ENCODE measurements at places on chromosomes 6 and 20.

- no peak for DNase-seq
These were observed 653 bp downstream of the NAA20 start for GRCh38 chr20:20017844-20018185.

DNA sequence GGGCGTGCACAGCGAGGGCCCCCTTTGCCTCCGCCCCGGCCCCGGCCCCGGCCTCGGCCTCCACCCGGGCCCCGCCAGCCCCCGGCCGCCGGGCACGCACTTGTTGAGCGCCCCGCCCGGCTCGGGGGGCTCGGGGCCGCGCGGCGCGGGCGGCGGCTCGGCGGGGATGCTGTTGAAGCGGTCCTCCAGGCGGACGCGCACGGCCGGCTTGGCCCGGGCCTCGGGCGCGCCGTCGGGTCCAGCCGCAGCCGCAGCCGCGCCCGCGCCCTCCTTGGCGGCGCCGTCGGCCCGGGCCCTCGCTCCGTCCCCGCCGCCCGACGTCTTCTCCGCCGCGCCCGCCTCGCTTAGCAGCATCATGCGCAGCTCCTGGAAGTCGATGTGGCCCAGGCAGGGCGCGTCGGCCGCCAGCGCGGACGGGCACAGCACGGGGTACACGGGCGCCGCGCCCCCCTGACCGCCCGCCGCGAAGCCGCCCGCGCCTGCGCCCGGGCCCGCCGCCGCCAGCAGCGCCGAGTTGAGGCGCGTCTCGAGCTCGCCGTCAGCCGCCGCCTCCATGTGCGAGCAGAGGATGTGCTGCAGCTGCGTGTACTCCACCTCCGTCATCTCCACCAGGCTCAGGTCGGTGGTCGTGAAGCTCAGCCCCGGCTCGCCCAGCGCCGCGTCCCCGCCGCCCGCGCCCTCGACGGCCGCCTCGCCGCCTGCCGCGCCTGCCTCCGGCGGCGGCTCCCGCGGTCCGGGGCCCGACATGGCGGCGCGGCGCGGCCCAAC is 514 bp downstream of the TCFL5 start:
- no peak for DNase-seq

DNA sequence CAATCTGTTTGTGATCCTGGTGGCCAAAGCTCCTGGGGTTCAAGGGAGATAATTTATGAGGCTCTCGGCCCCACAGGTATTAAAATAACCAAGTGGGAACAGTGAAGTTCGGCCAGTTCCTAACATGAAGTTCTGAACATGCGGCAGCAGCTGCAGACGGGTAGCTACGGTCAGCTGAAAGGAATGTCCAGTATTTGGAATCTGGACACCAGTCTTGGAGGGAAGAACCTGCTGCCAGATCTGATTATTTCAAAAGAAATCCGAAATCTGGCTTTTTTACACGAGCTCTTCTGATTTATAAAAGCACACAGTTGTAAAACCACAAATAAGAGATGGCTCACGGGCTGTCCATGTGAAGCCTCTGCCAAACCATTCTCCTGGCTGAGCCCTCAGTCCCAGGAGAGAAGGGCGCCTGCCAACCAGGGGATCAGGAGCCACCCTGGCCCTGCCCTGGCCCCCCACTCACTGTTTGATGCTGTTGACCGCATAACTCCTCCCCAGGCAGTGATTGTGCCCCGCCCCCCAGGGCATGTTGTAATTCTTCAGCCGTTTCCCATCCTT is 28.2 kb upstream of the KCNB1 start:
- no peak for DNase-seq

- no peak for DNase-seq
These were observed 25.2 kb upstream of the DOK5 start for GRCh38 chr20:54450207-54450606.

All from NCI-H1092 treated with DMSO at 0.1 percent for 48 hours (cell line).